ENCODE measurements at places on chromosomes 1 and 21.
A peak's percentile ranks its signal among the peaks of the same experiment; 100 is the strongest.

- DNase-seq: no peak
These were observed 811.4 kb downstream of the USP25 start for GRCh38 chr21:16540966-16541727.

- no peak for DNase-seq
These were observed 60.2 kb upstream of the ACTRT2 start for GRCh38 chr1:2961081-2961480.

GRCh38 chr21:25836396-25836795, 101.6 kb downstream of the GABPA start:
- DNase-seq: no peak

GRCh38 chr1:56139836-56140235, 439.5 kb downstream of the PLPP3 start:
- no peak for DNase-seq

DNA sequence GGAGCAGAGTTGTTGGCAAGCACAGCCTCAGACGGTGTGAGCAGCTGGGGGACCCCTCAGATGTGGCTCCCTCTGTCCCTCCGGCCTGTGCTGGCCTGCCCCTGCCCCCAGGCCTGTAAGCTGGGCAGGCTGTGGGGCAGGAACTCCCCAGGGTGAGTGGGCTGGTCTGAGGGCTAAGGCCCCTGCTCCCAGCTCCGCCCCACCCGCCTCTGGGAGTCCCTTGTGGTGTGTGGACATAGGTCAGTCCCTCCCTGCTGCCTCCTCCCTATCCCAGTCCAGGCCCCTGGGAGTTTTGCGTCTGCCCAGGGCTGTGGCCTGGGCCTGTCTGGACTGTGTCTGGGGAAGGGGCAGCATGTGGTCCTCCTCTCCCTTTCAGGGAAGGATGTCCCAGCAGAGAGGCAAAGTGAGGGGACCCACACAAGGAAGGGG, 3.6 kb upstream of the VWA1 start:
- no peak for DNase-seq

DNA sequence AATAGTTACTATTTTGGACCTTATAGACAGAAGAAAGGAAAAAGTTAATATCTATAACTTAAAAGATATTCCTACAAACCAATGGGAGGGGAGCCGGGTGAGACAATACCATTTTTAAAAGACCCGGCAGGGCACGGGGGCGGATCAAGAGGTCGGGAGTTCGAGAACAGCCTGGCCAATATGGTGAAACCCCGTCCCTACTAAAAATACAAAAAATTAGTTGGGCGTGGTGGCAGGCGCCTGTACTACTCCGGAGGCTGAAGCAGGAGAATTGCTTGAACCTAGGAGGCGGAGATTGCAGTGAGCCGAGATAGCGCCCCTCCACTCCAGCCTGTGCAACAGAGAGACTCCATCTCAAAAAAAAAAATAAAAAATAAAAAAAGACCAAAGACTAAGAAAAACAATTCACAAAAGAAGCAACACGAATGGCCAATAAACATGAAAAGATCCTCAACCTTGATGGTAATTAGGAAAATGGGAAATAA, 1.2 kb upstream of the PSMB2 start:
- DNase-seq: no peak

- DNase-seq: no peak
These were observed 708.4 kb downstream of the KCNT2 start for GRCh38 chr1:195899762-195900352.

- DNase-seq: peak; percentile 32
These were observed 27.5 kb upstream of the EPB41 start for GRCh38 chr1:28886731-28887418.

DNA sequence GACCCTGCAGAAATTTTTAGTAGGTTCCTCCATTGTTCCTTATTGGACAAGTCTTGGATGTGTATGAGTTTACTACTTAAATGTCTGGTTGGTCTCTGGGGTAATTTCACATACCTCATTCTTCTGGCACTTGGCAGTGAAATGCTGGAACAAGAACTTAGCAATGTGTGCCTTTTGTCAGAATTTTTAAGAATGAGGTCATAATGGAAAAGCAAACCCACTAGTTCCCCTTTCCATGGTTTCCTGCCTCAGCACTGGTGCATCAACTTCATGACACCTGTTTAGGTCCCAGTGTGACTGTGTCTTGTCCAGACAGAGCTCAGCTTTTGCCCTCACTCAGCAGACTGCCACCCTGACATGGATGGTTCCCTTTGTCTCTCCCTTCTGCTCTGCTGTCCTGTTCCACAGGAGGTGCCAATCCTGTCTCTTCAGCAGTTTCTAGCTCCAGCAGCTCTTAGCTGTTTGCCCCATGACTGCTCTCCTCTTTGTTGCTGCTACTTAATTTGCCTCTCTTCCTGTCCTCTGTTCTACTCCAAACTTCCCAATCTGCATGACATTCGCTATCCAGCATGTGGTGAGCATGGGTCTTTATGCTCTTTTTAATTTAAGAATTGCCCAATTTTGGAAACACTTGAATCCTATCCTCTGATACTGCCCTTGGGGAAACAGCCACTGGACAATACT, 135.6 kb downstream of the CYYR1 start:
- DNase-seq: no peak

DNA sequence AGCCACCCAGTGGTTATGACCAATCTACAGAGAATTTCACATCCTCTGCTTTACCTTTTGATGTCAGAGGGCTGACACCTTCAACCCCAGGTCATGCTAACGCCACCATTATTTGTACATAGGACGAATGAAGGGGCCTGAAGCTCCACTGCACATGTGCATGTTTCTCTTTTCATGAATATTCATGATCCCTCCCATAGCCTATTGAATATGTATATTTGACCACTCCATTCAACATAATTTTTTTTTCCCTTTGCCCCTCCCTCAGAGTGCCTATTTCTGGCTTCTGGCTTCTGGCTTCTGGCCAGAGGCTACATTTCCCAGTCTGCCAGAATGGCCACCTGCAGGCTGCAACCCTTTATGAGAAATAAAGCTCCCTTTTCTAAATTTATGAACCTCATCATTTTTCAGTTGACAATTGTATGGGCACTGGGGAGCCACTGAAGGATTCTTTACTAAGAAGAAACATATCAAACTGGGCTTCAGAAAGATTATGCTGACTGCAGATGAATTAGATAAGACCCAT, 406.7 kb downstream of the SIPA1L2 start:
- no peak for DNase-seq

DNA sequence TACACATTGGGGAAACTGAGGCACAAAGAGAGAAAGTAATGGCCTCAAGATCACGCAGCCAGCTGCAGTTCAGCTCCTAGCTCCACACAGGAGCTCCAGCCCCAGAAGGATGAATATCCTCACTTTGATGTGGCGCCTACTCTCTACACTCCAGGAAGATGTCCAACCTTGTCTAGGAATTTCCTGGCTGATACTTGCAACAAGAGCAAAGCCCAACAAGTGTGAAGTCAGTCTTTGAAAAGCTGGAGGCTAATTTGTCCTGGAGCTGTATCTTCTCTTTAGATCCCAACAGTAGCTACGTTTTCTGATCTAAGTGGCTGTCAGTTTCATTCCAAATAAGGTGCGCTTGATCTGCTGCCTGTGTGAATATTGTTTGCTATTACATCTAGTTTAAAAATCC, 344.9 kb downstream of the PTPRU start:
- DNase-seq: no peak

DNA sequence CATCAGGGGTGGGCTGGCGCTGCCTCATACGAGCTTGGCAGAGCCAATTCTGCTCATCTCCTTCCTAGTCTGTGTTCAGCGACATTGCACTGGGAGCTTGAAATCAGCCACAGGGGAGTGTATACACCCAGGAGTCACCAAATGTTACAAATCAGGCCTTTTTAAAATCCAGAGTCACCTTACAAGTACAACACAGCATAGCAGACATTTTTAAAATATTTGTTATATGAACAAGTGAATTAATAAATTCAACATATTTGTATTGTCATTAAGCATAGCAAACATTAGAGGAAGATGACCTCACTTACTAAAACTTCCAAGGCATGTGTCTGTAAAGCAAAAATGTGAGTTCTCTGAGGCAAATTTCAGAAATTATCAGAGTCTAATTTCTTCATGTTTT, 210.0 kb downstream of the HLX start:
- peak; percentile 8 for DNase-seq

DNA sequence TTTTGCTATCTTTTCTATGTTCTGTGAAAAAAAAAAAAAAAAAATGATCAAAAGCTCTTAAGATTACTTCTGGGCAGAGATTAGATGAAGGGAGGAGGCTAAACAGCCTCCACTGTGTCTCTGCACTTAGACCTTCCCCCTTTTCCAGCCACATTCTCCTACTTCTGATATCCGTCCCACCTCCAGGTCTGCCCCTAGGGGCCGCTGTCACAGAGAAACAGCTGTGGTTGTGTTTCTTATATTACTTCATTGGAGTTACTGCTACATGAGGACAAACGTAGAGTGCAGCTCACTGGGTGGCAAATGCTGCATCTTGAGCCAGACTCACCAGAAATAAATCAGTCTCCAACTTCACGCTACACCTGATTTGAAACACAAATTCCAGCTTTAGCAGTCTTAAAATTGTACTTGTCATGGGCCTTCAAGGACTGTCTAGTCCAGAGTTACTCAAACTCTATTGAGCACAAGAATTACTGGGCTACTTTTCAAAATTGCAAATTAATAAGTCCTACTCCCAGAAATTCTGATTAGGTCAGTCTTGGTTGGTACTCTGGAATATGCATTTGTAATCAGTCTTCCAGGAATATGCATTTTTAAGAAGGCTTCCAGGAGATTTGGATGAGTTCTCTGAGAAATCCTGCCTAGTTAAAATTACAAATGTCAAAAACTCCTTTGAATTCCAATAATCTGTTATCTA, 125.2 kb upstream of the PTBP2 start:
- no peak for DNase-seq

GRCh38 chr1:243718022-243718421, 132.0 kb downstream of the AKT3 start:
- no peak for DNase-seq

DNA sequence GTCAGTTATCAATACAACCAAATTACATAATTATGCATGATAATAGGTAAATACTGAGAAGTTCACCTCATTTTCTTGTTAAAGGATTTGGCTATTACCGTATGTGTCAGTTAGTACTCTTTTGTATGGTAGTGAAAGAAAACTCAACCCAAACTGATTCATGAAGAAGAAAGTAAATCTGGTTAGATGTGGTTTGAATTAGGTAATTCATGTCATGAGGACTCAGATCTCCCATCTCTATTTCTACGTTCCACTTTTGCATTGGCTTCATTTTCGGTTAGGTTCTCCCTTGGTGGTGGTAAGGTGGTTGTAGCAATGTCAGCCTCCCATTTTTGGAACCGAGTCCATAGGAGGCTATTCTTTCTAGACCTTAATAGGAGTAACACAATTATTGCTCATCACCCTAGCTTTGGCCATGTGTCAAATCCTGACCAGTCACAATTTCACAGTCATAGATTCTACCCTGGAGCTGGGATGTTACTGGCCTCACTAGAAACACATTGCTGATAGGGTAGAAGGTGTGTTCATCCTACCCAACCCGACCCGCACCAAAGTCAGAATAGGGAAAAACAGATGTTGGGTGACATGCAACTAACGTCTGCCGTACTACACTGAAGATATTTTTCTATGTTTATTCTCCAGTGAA, 97.6 kb downstream of the OSBPL9 start:
- DNase-seq: no peak

DNA sequence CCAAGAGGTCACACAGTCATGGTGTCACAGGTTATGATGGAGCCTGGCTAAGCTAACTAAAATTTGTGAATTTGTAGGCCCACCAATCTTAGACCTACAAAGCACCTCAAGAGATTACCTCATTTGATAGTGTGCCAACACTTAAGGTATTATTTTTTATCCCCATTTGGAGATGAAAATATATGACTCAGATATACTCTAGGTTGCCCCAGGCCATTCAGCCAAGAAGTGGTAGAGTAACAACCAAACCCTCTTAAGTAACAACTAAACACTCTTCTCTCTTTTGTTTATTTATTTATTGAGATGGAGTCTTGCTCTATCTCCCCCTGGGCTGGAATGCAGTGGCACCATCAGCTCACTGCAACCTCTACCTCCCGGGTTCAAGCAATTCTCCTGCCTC, 14.3 kb downstream of the NPL start:
- DNase-seq: no peak

Measured in kidney capillary endothelial cell (primary cell).